ENCODE measurements at places on chromosomes 6 and 20.

GRCh38 chr6:34132486-34133185 is 13.3 kb downstream of the GRM4 start:
- peak; percentile 48 for DNase-seq

DNA sequence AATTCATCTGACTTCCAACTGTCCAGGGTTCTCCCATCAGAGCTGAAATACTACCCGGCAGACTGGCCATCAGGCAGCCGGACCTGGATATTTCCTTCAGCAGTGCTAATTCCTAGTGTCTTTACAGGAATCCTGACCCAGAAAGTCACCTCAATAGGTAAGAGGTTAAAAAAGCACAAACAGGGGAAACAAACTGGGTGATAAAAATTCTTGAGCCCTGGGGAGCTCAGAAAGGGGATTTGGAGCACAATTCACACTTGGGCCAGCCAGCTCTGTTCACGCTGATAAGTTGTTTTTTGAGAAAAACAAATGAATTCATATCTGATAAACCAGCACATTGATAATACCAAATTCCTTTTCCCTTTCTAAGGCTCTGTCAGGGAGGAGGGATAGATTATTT is 104.0 kb downstream of the EDN1 start:
- DNase-seq = no peak

DNA sequence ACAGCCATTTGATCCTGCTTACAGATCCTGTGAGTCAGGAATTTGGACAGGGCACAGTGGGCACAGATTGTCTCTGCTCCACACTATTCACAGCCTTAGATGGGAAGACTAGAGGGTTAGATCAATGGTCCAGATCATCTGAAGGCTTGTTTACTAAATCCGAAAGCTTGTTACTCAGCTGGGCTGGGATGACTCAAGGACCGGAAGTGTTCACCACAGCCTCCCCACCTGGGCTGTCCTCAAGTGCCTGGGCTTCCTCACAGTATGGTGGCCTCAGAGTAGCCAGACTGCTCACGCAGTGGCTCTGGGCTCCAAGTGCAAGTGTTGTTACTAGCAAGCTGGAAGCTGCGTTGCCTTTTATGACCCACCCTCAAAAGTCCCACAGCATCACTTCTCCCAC is 75.4 kb upstream of the INSM1 start:
- no peak for DNase-seq

DNA sequence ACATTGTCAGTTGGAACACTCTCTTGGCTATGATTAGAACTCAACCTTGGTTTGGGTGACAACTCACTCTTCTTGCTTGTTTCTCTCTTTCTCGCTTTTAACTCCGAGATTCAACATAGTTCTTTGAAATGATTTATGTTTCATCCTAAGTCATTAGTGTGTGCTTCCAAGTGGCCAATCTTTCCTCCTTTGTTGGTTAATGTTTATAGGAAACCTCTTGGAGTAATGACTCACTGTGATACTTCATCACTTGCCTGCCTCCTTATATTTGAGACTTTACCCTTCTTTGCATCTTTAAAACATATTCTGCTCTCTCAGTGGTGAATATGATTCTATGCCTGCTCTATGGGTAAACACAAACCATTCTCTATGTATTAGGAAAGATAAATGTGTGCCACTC is 279.7 kb upstream of the FLRT3 start:
- DNase-seq = no peak

GRCh38 chr20:62503401-62504178 is 27.8 kb upstream of the GATA5 start:
- no peak for DNase-seq

DNA sequence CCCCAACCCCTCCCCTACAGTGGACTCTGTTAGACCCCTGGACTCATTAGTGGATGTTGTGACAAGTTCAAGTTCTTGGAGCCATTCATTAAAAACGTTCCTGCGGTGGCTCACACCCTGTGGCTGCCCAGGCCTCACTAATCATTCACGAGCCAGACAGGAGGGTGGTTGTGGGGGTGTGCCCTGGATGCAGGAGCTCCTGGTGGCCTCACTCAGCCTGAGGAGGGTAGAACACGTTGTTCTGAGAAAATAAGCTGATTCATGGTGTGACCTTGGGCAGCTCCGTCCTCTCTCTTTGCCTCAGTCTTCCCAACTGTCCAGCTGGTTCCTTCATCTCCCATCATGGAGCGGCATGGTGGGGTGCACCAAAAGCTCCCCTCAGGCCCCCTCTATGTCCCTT is 16.7 kb downstream of the SLC13A3 start:
- DNase-seq = no peak

- no peak for DNase-seq
Observed at GRCh38 chr20:12906361-12906760, 102.4 kb upstream of the SPTLC3 start.

GRCh38 chr20:62546606-62547005 is 70.8 kb upstream of the GATA5 start:
- no peak for DNase-seq

DNA sequence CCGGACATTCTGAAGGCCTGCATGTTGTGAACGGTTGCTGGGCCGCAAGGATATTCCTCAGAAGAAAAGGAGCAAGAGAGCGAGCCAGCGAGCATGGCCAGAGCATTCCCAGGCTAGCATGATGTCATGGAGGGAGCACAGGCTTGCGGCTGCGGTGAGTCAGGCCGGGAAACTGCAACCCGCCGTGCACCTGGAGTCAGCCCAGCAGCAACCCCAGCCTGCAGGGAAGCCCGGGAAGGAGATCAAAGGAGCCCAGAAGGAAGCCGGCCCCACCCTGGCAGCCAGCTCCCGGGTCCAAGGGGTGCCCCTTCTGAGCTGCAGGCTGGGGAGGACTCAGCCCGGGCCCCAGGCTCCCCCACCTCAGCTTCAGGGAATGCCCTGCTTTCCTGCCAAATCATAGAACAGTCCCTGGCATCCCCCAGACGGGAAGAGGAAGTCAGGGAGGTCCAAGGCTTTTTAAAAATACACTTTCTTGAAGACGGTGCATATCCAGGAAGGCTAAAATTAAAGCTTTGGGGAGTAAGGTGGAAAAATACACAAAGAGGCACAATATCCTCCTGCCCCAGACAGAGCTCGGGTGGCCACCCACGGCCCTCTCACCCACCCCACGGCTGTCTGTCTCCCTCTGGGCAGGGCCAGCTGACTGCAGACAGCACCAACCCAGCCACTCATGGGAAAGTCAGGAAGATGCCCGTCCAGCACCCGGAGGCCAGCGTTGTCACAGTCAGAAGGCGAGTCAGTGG is 53.7 kb downstream of the BMP7 start:
- DNase-seq = no peak

DNA sequence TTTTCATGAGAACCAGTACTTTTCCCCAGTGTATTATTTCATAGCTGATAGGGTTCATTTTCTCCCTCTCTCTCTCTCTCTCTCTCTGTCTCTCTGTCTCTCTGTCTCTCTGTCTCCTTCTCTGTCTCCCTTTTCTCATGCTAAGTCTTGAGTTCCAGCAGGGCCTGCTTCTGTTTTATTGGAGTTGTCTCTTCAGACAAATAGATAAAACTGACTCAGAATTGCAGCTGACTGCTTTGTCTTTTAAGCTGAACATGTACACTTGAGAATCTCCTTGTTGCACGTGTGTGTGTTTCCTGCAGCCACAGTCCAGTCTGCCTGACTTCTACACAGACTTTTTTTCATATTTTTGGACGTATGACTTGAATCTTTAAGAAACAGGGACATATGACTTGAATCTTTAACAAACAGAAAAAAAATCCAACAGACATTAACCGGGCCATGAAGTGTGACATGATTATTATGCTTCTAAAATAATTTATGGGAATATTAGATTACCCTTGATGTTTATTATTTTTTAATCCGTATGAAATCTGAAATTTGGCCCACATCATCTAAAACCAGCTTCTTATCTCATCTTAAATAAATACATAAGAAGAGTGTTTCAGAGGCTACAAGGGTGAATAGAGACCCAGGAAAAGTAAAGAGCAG is 71.5 kb downstream of the JAG1 start:
- no peak for DNase-seq

GRCh38 chr6:75735491-75736186 is 13.4 kb upstream of the MYO6 start:
- peak; percentile 40 for DNase-seq

- peak; percentile 15 for DNase-seq
Observed at GRCh38 chr6:29071831-29072723, 15.0 kb downstream of the OR2B3 start.

GRCh38 chr6:85944776-85945175 is 302.1 kb upstream of the SYNCRIP start:
- no peak for DNase-seq

GRCh38 chr6:89987830-89988229 is 93.6 kb downstream of the GJA10 start:
- no peak for DNase-seq

DNA sequence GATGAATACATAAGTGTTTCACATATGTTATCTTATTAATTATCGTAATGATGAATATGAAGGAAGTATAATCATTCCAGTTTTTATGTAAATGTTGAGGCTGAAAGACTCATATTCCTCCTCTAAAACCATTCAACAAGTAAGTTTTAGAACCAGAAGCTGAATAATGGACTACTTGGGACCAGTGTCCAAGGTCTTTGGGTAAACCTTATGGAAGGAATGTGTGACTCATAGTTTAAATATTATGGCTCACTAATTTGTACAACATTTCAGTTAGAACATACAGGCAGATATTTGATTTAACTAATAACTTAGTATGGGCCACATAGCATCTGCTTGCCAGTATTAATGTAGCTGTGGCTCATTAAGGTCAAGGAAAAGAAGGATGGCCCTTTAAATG is 209.6 kb downstream of the TFAP2B start:
- DNase-seq = no peak

- DNase-seq = peak; percentile 16
Observed at GRCh38 chr20:8209061-8209460, 77.0 kb downstream of the PLCB1 start.

- DNase-seq = no peak
Observed at GRCh38 chr20:16898433-16898832, 150.3 kb downstream of the OTOR start.

- no peak for DNase-seq
Observed at GRCh38 chr6:90028066-90028778, 134.0 kb downstream of the GJA10 start.

DNA sequence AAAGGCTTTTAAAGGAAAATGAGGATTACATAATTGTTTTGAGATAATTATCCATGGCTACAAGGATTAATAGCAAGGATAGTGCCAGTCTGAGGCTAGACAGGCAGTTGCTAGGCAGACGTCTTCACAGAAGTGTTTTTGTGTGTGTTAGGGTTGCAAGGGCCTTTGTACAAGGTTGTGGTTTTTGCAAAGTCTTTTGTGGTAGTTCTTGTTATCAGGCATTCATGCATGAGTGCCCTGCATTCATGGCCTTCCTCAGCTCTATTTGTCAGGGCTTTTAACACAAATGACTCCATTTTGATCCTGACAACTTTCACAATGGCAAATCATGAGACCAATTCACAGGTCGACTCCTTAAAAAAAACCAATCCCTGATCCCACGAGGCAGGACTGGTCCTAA is 68.1 kb upstream of the TXNDC5 start:
- no peak for DNase-seq

GRCh38 chr20:10423735-10424134 is 10.3 kb downstream of the MKKS start:
- no peak for DNase-seq

GRCh38 chr6:143976806-143977349 is 31.2 kb downstream of the PLAGL1 start:
- no peak for DNase-seq

DNA sequence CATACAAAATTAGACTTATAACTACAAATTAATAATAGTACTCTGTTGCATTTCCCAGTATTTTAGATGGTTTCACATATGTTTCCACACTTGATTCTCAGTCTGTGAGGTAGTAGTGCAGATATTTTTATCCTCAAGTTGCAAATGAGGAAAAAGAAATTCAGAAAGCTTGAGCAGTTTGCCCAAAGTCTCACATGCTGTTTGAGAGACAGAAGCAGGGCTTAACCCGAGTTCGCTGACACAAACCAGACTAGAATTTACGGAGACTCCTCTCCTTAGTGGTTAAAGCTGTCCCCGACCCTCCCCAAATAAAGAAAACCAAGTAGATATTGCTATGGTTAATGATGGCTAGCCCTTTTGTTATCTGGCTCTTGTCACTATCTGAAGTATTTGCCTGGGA is 126.2 kb downstream of the TIAM2 start:
- no peak for DNase-seq

DNA sequence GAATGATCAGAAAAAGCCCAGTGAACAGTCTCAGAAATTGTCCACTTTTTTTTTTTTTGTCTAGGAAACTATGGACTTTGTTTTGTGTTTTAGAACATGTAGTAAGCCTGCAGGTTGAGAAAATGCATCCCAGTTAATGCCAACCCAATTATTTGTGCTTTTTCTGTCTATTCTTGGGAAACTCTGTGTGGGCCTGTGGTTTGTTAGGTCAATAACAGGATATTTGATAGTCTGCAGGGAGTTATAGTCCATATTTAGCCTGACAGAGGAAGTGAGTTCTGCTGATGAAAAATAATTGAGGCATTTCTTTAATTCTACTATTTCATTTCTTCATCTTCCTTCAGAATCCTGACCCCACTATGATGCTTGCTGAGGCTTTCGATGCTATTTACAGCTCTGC is 154.0 kb upstream of the LAMP5 start:
- DNase-seq = no peak

GRCh38 chr6:163563318-163563717 is 148.8 kb downstream of the QKI start:
- DNase-seq = no peak

- DNase-seq = no peak
Observed at GRCh38 chr6:97160280-97160679, 122.7 kb downstream of the MMS22L start.

- no peak for DNase-seq
Observed at GRCh38 chr6:163826629-163827028, 412.1 kb downstream of the QKI start.

DNA sequence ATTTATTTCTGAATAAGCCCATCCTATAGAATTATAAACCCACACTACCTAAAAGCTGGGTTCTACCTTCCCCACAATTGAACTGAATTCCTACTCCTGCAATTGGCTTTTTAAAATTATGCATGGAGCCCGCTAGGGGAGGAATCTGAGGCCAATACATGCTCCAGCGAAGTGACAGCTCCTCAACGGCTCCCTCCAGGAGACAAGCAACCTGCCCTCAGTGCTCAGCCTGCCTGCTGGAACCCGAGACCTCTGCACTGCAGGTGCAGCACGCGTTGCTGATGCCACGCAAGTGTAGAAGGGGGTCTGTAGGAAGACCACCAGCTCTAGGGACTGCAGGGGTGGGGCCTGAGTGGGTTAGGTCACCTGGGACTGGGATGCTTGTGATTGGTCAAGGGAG is 170.2 kb upstream of the CDYL start:
- no peak for DNase-seq

GRCh38 chr6:41591122-41591521 is 44.9 kb downstream of the FOXP4 start:
- no peak for DNase-seq

- no peak for DNase-seq
Observed at GRCh38 chr6:132011582-132011981, 60.4 kb upstream of the CCN2 start.

GRCh38 chr6:35161266-35161665 is 20.1 kb upstream of the TCP11 start:
- DNase-seq = no peak

GRCh38 chr6:109331081-109331480 is 51.2 kb downstream of the CD164 start:
- no peak for DNase-seq
